ENCODE measurements at places on chromosomes 3 and 15.

GRCh38 chr3:186665625-186666188, at the start of gene HRG:
HRG (plus strand) TSS chr3:186666014; CDS start chr3:186666032, 18 bp downstream.
- H3K4me1 ChIP-seq = no peaks in the 10 kb centered on the region
- H3K4me3 ChIP-seq = no peak within 1 kb of the TSS
- no peak within 1 kb of the TSS for H3K27ac ChIP-seq

DNA sequence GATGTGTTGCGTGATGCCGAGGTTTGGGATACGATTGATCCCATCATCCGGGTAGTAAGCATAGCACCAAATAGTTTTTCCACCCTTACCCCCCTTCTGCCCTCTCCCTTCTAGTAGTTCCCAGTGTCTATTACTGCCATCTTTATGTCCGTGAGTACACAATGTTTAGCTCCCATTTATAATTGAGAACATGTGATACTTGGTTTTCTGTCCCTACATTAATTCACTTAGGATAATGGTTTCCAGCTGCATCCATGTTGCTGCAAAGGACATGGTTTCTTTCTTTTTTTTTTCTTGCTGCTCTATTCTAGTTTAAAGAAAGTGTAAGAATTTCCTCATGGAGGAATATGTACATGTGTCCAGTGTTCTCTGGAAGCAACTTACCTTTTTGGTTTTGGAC, 51.8 kb downstream of the NSUN3 start:
- no peak overlapping the region for H3K27ac ChIP-seq
- H3K36me3 ChIP-seq = peaks cover 22% of the 10 kb centered on the region
- no peak overlapping the region for H3K4me3 ChIP-seq

GRCh38 chr3:145735631-145736030, 425.4 kb downstream of the PLOD2 start:
- no peaks in the 10 kb centered on the region for H3K4me1 ChIP-seq
- H3K36me3 ChIP-seq = no peaks in the 10 kb centered on the region
- H3K27me3 ChIP-seq = no peaks in the 10 kb centered on the region

GRCh38 chr3:179603321-179603720, 1.1 kb downstream of the MRPL47 start:
- H3K27ac ChIP-seq = peak overlapping the region; percentile 34
- no peak for DNase-seq
- peaks cover 38% of the 10 kb centered on the region for H3K36me3 ChIP-seq
- H3K27me3 ChIP-seq = no peaks in the 10 kb centered on the region
- peak overlapping the region; percentile 61 for H3K4me3 ChIP-seq

DNA sequence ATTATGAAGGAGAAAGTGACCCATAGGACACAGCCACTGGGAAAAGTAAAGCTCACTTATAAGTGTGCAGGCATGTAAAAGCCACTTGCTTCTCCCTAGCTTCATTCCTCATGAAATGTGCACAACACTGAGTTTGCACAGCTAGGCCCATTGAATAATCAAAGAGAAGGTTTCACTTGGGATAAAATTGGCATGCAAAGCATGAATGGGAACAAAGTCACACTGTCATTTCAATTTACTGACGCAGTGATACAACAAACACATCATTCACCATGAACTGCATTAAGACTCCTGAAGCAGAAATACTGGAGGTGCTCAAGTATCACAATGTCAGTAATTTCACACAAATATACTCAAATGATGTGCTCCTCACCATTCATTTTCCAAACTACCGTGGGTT, 61.1 kb downstream of the KCNMB2 start:
- no peak overlapping the region for H3K4me3 ChIP-seq
- no peaks in the 10 kb centered on the region for H3K36me3 ChIP-seq
- no peaks in the 10 kb centered on the region for H3K27me3 ChIP-seq
- H3K27ac ChIP-seq = no peak overlapping the region

- no peak overlapping the region for H3K27ac ChIP-seq
- H3K4me3 ChIP-seq = no peak overlapping the region
- H3K27me3 ChIP-seq = no peaks in the 10 kb centered on the region
- H3K36me3 ChIP-seq = no peaks in the 10 kb centered on the region
- no peak for DNase-seq
Observed at GRCh38 chr3:176916777-176917176, 280.5 kb downstream of the TBL1XR1 start.

All from DND-41 (cell line).